Hippocampal formation (tissue), 2 donors: ENCODE measurements at places on chromosomes 3 and 15.

DNA sequence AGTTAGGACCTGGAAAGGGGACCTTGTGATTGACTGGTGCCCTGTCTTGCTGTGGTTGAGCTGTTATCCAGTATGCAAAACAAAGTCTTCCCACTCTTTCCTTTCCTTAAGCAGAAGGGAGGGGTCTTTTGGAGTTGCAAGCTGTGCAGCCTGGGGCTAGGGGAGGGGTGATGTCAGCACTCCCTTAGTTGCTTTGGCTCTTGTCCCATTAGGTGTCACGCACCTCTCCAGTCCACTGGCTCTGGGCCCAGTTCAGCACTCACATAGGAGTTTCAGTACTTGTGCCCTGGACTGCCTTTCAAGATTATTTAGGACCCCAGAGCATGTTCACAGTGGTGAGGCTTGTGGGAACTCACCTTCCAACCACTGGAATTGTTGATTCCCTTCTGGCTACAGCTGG lies 238.5 kb downstream of the DOCK3 start:
- no peak for DNase-seq

DNA sequence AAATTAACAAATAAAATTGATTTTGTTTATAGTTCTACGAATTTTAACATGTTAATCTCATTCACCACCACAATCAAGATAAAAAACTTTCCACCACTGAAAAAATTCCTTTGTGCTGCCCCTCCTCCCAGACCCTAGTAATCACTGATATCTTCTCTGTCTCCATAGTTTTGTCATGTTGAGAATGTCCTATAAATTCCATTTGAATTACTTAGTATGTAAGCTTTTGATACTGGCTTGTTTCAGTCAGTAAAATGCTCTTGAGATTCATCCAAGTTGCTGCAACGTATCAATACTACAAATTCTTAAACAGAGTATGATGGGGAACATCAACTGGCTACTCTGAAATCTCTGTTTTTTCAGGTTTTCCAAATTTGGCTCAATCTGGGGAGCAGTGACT lies 129.6 kb downstream of the CTNNB1 start:
- no peak for DNase-seq

GRCh38 chr15:27114473-27114872 lies 143.5 kb downstream of the GABRG3 start:
- DNase-seq, result no peak

DNA sequence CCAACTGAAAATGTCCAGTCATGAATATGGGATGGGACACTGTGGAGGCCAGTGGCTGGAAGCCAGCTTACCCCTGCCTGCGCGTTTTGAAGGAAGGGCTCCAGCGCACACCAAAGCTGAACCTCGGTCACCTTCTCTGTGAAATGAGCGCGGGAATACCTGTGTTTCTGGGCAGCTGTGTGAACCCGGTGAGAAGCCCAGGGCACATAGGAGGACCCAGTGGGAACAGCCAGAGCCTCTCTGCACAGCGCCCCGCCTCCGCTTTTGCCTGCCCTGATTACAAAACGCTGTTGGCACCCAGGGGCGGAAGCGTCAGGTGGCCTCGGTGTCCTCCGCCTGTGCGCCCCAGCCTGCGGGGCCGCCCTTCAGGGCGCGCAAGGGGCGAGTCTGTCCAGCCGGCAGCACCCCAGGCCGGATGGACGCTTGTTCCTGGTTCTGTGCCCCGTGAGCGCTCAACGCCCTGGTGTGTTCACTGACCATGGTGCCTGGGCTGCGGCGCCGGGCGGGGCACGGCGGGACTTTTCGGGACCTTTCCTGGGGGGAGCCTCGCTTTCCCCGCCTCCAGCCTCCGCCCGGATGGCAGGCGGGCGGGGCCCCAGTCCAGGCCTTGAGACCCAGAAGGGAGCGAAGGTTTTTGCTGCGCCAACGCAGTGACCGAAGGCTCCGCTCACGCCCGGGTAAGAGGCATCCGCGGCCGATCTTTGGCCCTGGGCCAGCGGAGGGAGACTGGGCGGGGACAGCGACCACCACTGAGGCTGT lies at the start of gene SQOR:
Gene SQOR, plus strand, starts transcription at position 598 of the 759 bp plus-strand sequence. CDS start 23,895 bp downstream, outside the sequence.
- no peak for DNase-seq

DNA sequence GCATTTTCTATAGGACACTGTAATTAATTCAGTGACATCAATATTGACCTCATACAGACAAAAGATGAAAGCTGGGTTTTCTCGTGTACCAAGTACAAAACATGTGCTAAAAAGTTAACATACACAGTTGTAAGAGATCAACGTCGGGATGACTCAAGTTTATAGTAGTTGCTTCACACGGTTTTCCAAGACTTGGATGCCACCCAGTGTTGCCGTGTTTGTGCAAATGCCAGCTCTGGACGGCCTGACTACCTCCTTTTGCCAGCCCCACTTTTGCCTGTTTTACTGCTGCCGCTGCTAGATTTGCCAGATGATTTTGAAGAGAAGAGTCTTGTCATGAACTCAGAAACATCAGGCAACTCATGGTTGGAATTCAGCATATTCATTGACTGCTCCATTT lies 17.6 kb downstream of the EMC7 start:
- no peak for DNase-seq

DNA sequence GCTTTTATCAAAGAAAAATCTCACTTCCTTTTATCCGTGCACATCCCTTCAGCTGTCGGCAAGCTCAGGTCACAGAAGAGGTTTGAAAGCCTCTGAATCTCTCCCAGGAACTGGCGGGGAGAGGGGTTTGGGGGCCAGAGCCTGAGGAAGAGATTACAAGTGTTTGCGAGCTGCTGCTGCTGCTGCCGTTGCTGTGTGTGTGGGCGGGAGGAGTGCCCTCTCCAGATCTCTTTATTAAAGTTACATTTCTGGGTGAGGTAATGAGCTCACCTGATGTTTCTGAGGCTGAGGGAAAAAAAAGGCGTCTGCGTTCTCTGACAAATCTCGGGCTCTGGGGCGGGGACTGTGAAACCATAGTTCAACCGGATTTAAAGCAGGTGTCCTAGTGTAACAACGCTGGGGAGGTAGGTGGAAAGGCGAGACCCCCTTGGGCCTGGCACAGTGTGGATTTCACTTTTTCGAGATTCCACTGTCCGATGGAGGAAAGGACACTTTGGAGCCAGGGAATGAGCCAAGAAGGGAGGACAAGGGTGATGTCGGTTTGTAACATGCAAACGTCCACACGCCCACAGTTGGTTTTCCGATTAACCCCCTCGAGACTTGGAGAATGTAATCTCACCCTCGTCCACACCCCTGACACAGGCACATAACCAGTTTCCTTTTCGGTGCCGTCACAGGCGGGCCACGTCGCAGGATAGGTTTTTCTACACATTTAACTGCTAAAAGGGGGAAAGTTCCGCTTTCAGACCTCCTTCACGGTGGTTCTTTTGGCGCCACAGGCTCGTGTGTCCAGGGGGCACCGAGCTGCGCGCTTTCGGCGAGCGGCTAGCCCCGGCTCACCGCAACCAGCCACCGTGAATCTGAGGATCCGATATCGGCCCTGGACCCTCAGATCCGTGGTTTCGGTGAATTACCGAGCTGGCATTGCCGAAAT lies 2.1 kb downstream of the ALCAM start:
- DNase-seq, result peak; percentile 61

GRCh38 chr15:63595688-63596087 lies 1.5 kb upstream of the FBXL22 start:
- no peak for DNase-seq

GRCh38 chr3:94301366-94301765 lies 238.5 kb downstream of the NSUN3 start:
- no peak for DNase-seq

DNA sequence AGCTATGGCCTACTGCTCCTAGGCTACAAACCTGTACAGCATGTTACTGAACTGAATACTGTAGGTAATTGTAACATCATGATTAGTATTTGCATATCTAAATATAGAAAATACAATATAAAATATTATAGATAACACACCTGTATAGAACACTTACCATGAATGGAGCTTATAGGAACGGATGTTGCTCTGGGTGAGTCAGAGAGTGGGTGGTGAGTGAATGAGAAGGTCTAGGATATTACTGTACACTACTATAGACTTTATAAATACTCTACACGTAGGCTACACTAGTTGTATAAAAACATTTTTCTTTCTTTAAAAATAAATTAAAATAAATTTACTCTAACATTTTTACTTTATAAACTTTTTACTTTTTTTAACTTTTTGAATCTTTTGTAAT lies 224.0 kb upstream of the CBLB start:
- DNase-seq, result no peak

DNA sequence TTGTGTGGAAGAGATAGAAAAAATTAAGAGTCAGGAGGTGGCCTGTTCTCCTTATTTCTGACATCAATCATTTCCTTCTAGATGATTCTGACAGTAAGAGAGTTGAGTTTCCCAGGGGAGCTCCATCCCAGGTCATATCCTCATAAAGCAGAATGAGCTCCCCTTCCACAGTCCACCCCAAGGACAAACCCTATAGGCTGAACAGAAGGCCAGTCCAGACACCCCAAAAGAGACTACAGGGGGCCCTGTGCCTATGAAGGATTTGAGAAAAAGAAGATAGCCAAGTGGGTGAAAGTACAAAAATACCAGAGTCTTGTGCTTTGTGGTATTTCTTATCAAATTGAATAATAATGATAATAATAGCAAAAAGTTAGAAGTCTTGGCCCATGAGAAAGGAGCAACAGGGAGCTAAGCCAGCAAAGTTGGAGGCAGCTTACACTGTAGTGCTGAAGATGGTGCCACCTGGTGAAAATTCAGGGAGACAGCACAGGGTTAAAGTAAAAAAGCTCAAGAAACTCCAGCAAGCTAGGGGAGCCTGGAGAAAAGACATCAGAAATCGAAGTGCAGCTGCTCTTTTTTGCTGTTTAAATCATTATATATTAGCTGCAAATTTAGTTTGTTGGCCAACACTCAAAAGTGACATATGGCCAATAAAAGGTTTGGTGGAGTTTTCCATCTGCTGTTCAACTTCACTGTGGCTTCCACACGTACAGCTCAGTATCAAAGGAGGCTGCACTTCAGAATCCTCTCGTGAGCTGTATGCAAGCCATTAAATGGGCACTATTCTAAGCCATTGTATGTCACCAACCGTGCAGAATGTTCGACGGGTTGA lies 35.8 kb upstream of the SLC24A5 start:
- DNase-seq, result no peak

- no peak for DNase-seq
These were observed 72.9 kb downstream of the RPN1 start for GRCh38 chr3:128577711-128578110.

DNA sequence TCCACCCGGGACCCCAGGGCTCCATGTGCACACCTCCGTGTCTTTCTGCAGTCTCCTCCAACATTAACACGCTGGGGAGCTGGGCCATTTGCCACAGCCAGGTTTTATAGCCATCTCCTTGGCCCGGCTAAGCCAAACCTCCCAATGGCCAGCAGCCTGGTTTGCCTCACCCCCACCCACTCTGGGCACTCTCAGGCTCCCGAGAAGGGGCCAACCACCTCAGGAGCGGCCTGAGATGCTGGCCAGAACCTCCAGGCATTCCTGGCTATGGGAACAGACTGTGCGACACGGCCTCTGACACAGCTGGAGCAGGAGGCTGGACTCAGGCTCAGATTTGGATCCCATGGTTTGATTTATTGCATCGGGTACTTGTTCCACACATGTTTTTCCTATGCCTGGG lies 289.7 kb downstream of the RPLP1 start:
- DNase-seq, result no peak

DNA sequence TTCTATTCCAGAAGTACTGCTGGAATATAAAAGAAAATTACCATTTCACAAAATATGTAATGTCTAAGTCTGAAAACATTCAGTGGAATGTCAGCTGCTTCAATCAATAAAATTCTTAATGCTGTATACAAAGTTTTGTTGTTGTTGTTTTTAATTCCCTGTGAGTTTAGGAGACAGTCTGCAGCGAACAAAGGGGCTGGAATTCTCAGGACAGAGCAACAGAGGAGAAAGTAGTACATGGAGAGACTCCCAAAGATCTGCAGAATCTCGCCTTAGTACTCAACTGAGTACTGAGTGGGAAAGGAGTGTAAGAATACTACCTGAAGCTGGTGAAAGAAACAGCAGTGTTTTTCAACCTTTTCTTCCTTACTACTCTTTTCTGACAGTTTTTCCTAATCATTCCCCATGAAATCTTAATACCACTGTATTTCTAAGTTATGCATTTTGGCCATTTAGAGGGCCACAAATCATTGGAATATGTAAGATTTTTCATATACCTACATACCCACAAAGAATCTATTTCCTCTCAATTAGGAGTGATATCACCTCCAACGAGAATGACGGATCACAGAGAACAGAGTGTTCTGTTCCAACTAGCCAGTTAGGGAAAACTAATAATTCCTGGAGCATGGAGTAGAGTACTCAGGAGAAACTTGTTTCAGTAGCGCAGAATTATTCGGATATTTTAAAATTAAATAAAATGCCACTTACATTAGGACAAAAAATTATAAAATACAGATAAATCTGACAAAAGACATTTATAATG lies 16.0 kb downstream of the ANKRD28 start:
- no peak for DNase-seq

GRCh38 chr15:80948651-80949292 lies 40.8 kb downstream of the MESD start:
- no peak for DNase-seq

DNA sequence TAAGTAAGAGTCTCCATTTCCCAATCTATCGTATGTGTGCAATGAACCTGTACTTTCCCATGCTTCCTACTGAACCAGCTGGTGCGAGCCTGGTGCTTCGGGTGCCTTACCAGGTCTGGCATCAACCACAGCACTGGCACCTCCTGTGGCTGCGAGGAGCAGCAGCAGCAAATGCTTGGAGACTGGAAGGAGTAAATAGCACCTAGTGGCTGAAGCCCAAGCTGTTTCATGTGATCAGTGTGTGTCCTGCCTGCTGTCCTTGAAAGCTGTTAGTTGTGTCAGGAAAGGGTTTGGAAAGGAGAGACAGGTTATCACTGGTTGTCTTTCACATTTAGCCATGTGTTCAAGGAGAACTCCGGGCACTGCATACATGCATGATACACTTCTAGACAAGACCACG lies 31.8 kb downstream of the PCOLCE2 start:
- peak; percentile 7 for DNase-seq

DNA sequence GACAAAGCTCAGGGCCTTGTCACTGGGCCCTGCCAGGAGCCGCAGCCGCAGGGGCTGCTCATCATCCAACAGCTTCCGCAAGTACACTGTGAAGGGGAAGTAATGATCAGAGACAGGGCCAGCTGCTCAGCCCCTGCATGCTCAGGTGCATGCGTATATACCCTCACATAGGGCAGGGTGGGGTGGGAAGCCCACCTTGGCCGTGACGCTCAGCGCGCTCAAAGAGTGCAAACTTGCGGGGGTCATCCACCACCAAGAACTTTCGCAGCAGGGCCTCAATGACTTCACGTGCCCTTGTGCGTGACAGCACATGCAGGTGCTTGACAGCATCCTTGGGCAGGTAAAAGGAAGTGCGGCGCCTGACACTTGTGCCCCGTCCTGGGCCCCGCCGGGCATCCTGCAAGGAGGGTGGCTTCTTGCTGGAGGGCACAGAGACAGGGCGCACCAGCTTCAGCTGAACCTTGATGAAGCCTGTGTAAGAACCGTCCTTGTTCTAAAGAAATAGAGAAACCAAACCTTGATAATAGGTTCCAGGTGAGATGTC lies 3.4 kb upstream of the TUSC2 start:
- no peak for DNase-seq

GRCh38 chr3:159632851-159633250 lies 355.8 kb upstream of the IL12A start:
- no peak for DNase-seq
